ENCODE measurements at places on chromosomes 5 and 9.
A peak's percentile ranks its signal among the peaks of the same experiment; 100 is the strongest.

DNA sequence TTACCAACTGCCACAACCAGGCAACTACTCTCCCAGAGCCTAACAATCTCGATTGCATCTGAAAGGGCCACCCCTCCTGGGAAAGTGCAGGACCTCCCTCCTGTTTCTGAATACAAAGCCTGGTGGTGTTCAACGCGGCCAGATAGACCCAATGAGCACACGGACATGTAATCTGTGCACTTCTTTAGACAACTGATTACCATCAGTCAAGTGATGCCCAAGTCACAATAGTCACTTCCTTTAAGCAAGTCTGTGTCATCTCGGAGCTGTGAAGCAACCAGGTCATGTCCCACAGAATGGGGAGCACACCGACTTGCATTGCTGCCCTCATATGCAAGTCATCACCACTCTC, 739 bp downstream of the C9orf72 start:
- DNase-seq = peak; percentile 35

GRCh38 chr5:169763376-169764017, 126.4 kb downstream of the DOCK2 start:
- no peak for DNase-seq

DNA sequence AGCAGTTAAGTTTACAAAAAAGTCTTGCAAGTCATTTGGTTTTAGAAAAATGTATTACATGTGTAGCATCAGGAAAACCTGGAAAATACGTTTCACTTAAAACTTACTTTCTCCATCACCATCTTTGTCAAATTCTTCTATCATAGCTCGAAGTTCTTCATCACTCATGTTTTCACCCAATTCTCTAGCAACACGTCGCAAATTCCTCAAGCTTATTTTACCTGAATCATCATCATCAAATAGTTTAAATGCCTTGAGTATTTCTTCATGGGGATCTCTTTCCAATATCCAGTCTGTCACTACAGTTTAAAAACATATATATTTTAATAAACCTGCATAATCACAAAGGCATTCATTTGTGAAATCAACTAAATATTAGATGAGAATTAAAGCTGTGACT, 10.3 kb downstream of the CETN3 start:
- DNase-seq = no peak

- DNase-seq = peak; percentile 42
Observed at GRCh38 chr5:107476783-107477182, 194.0 kb downstream of the EFNA5 start.

- no peak for DNase-seq
Observed at GRCh38 chr5:100575815-100576214, 40.6 kb downstream of the FAM174A start.

DNA sequence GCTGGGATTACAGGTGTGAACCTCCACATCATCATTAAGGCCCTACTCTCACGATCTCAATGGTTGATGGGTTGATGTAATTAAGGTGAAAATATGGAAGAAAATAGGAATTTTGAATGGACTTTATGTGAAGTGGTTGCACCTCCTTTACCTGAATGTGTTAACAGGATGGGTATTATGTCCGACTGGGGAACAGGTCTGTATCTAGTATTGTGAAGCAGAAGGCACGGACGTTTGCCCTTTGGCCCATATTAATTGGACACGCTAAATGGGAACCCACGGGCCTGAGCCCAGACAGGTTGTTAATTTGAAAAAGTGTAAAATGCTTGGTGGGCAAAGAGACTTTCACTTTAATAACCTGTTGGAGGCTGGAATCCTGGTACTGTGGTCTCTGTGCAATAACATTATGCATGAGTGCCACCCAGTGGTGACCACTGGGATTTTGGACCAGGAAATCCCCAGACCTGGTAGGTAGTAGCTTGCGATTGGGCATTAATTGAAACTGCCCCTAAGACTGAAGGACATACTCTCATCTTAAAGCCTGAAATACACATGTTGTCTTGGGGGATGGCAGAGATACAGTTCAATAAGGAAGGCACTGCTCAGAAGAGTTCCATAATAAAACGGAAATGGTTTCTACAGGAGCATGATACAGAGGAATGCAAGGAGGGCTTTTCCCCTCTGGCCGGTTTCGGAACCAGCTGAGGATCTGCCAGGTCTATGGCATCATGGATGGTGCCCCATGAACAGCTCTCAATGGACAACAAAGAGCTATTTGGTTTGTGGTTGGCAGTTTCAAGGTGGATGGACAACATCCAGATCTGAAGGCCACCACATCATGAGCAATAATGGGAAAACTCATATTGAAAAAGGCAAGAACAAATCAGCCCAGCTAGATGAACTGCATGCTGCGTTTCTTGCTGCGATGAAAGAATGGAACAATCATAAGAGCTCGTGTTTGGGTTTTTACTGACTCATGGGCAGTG, 26.2 kb upstream of the BICD2 start:
- DNase-seq = peak; percentile 59

DNA sequence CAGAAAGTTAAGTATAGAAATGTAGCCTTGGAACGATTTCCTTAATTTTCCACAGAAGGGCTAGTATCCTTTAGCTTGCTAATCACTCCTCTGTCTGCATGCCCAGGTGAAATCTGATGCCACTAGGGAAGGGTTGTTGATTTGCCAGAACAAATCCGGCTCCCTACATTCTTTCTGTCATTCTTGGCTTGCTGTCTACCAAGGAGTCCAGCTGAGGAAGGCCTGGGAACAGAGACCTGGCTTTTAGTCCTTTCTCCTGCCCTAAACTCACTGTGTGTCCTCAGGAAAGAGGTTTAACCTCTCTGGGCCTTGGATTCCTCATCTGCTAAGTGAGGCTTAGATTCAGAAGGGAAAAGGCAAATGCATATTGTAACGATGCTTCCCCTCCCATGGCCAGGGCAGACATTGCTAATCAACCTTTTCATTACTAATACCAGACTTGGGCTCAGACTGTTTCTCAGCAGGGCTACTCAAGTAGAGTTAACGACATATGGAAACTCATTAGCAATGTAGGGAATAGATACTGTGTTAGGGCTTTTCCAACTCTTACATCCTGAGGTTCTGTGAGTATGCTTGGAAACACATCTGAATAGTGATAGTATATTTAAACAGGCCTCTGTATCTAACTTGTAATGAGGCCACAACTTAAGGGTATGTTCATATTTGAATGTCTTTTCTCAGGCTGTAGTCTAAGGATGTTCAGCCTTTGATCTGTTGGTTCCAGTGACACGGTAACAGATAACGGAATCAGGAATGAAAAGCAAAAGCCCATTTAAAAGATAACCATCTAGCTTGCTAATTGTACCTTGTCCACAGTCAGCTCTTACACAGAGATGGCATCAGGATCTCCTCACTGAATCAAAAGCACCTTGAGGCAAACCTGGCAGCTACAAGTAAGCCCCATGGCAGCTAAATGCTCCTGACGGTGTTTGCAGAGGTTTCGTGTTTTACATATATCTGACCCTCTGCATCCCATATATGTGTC, 4.1 kb downstream of the GALNT10 start:
- no peak for DNase-seq

DNA sequence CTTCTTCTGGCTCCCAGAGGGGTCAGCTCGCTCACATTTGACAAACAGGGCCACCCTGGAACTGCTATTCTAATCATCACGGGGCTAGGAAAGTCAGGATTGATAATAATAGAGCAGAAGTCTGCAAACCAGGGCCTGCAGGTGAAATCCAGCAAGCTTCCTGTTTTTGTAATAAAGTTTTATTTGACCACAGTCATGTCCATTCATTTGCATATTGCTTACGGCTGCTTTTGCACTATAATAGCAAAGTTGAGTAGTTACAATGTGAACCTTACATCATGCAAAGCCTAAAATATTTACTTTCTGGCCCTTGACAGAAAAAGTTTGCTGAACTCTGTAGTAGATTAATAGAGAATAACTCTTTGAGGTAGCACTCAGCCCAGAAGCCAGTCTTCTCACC, 63.2 kb upstream of the CTXN3 start:
- no peak for DNase-seq

GRCh38 chr9:116174347-116174746, 20.8 kb downstream of the PAPPA start:
- DNase-seq = peak; percentile 24

GRCh38 chr9:137084526-137084925, 2.3 kb upstream of the MAN1B1 start:
- no peak for DNase-seq

DNA sequence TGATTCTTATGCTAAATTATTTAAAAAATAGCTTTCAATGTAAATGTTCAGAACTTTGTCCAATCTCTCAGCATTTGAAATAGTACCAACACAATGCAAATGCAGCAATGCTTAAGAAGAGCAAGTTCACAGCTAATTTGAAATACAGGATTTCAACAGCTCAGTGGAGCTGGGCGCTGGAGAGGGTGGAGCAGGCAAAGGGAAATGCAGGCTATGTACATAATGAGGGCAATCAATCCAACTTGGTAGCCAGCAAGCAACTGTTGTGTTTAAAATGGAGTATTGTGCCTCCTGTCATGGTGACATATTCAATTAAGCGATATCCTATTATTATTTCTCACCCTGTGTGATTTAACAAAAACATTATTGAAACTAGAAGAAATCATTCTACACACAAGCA, 568.8 kb downstream of the PSAT1 start:
- DNase-seq = peak; percentile 27

GRCh38 chr5:135223404-135223803, 175.6 kb downstream of the MACROH2A1 start:
- DNase-seq = no peak

DNA sequence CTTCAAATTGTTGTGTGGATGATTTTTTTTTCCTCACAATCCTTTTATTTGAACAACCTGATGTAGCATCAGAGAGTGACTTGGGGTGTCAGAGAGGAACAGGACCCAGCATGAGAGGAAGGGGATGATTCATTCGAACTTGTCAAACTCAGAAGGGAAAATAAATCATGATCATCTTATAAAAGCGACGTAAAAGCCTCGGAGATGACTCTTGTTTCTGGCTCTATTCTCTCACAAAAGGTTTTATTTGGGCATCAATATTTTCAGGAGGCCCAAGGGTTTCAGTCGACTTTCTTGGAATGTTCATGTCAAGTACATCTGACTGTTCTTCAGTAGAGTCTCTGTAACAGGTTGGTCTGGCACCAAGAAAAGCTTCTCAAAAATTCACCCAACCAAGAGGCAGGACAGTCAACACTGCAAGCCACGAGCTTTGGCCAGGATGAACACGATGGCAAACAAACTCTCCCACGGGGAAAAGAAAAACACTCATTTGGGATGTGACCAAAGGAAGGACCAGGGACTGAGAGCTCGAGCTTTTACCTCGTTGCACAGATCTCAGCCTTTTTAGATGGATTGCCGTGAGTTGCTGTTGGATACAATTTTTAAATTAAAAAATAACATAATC, 55.1 kb downstream of the ANKH start:
- no peak for DNase-seq

- no peak for DNase-seq
Observed at GRCh38 chr9:33795819-33796218, 458 bp downstream of the PRSS3 start.

DNA sequence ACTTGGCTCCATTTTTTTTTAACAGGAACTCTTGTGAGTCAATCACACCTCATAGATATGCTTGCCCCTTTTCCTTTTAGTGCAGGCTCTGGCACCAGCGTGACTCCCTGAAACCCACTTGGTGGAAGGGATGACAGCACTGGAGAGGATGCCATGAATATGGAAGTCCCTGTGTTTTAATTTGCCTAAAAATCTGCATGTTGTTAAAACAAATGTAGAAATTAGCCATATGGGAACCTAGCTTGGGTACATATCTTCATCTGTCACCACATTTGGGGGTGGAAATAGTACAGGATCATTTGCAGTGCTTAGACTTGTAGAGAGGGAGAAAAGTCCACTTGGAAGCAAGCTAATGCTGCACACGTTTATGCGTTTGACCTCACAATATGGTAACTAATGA, 179.0 kb downstream of the EBF1 start:
- DNase-seq = no peak

GRCh38 chr5:71471193-71471592, 15.7 kb downstream of the BDP1 start:
- no peak for DNase-seq

- DNase-seq = peak; percentile 97
Observed at GRCh38 chr9:94867842-94868312, 141.4 kb downstream of the AOPEP start.

DNA sequence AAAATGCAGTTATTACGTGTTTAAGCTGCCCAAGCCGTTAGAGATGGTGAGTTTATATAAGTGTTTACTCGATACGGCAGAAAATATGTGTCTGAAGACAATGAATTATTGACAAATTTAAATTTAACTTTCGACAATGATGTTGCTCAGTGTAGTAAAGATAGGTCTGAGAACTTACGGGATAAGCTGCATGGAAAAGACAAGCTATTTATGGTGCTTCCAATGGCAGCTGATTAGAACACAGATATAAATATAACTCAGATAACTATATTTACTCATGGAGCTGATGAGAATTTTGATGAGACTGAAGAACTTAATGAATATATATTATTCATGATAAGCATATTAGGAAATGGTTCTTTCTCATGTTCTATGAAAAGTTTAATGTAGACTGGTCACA, 139.3 kb downstream of the AUH start:
- DNase-seq = no peak

GRCh38 chr5:127567026-127567768, 49.8 kb downstream of the PRRC1 start:
- no peak for DNase-seq

GRCh38 chr9:107242073-107243030, 40.7 kb upstream of the RAD23B start:
- peak; percentile 17 for DNase-seq

DNA sequence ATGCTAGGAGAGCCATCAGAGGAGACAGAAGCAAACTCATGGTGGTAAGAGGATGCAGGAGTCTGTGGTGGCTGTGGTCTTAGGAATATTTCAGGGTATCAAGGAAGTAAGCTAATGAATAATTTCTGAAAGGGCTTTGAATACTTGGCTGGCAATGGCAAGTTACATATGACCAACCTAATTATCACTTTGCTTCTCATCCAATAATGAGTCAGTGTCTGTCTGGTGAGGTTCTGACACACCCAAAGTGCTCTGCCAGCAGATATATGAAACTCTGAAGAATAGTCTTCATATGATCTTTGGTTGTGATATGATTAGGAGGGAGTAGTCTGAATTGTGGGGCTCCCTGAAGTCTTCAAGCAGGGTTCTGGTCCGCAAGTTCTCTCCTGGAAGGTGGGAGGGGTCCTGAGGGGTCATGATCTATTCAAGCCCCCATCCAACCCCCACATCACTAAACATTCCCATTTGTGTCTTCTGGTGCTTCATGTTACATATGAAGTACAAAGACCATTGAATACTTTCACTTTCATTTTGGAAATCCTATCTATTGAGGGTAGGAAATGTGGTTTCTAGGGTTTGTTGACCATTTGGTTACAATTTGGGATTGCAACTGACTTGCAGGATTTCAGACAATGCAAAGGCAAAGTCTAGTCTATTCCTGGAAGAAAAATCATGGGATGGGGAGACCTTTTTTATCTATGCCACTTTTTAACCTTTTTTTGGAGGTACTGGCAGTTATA, 199.9 kb upstream of the CDKN2B start:
- DNase-seq = peak; percentile 69

- DNase-seq = no peak
Observed at GRCh38 chr9:16026886-16027285, 474.0 kb downstream of the CCDC171 start.

Measured in RCC 7860 (cell line).